Amniotic epithelial cell (primary cell): ENCODE measurements at places on chromosomes 1 and 21.

- DNase-seq, result peak; percentile 96
These were observed 16.7 kb downstream of the SOAT1 start for GRCh38 chr1:179310291-179310690.

DNA sequence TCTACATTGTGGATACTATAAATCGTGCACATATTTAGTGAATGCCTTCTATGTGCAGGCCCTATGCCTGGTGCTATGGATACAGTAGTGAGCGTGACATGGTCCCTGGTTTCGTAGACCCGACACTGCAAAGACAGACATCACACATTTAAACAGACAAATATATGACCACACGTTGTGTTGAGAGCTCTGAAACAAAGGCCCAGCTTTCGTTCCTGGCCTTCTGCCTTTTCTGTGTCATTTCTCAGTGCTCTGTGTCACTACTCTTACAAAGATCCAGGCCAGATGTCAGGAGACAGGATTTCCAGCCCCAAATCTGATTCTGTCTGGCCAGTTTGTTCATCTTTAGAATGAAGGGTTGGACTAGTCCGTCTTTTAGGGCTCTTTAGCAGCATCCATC lies 19.3 kb upstream of the TRABD2B start:
- DNase-seq, result no peak

DNA sequence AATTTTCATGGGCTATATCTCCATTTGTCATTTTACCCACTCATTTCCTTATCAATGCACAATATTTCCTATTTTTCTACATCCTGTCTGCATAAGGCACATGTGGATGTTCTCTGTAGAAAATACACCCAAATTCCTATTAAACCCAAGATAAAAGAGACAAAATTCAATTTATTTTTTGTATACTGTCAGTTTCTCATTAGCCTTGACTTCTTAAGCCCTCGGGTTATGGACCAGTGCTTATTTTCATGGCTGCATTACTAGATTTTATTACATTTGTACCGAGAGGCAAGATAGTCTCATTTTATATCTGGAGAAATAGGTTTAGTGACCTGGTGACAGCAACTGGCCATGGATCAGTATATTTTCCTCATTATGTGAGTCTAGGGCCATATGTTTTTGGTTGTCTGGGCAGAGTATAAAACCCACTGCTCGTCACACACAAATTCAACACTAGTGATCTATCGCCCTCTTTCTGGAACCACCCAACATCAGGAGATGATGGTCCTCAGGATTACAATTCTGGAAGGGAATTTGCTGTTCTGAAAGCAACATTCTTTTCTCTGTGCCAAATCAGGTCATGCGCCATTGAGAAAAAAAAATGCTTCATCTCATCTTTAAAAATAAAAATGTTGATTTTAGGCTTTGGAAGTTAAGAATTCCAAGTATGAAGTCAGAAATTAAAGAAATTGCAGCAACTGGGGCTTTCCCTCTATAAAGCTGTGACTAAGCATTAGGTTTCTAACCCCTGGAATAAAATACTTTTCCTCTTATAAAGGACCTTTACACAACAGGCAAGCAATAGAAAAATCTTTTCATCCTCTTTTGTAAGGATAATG lies 81.4 kb downstream of the ASTN1 start:
- no peak for DNase-seq

- DNase-seq, result peak; percentile 97
These were observed 99.3 kb downstream of the FMN2 start for GRCh38 chr1:240190881-240191401.

GRCh38 chr1:46508757-46509156 lies 19.1 kb downstream of the DMBX1 start:
- peak; percentile 50 for DNase-seq

- peak; percentile 97 for DNase-seq
These were observed 183.9 kb downstream of the NRIP1 start for GRCh38 chr21:14880922-14881321.

GRCh38 chr21:46022551-46023525 lies 41.3 kb downstream of the COL6A1 start:
- DNase-seq, result peak; percentile 19

DNA sequence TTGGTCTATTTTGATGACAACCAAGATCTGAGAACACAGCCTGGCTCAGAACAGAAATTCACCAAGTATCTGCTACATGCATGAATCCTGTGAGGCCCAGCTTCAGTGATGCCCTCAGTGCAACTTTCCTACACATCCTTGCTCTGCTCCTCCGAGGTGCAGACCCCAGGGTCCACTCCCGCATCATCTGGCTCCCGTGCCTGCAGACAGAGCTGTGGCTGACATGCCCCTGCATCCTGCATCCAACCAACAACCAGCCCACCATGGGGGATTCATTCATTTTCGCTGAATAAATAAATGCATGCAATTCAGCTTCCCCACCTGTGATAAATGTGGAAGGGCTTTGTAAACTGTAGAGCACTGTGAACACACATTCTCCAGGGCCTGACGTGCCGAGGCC lies 112.3 kb downstream of the GLIS1 start:
- no peak for DNase-seq

- DNase-seq, result no peak
These were observed at the start of gene TFF2 for GRCh38 chr21:42350927-42351426. Gene TFF2 (minus strand): TSS chr21:42350994. CDS start chr21:42350957, 37 bp downstream.

GRCh38 chr1:63523738-63524137 lies 413 bp downstream of the EFCAB7 start:
- DNase-seq, result no peak

- DNase-seq, result no peak
These were observed 66.6 kb downstream of the PIK3CD start for GRCh38 chr1:9718006-9718680.

- no peak for DNase-seq
These were observed 55.2 kb downstream of the UBR4 start for GRCh38 chr1:19154876-19155275.

GRCh38 chr1:32224285-32224684 lies 2.1 kb downstream of the EIF3I start:
- no peak for DNase-seq

DNA sequence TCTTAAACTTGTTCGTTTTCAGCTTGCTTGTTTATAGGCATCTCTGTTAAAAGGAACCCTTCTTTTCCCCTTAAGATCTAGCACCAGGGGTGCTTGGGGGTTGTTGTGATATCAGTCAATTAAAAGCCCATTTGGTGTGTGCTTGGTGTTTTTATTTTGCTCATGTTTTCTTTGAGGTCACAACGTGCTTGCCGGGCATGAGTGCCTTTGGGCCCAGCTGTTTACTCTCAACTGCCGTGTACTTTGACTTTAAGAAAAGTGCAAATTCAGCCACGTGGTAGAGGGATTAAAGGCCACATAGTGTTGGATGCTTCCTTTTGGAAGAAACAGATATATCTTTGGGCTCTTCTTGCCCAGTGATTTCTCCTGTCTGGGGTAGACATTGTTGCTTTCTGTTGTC lies 10.5 kb downstream of the ARID1A start:
- DNase-seq, result no peak

DNA sequence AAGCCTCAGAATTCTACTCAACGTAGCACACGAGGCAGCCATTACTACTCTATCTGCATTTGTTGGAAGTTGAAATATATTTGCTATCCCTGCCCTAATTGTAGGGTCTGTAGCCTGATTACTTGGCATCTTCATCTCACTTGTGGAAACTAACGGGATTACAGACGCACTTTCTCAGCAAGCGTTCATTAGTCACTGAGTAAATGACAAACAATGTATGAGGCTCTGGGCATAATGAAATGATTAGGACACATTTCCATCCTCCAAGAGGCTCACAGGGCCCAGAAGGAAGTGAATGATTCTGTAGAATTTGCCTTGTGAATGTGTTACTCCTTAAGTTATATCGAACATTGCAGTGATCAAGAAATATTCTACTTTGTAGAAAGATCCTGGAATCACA lies 78.1 kb downstream of the KIF26B start:
- DNase-seq, result no peak

GRCh38 chr1:200429221-200429751 lies 19.4 kb upstream of the ZNF281 start:
- DNase-seq, result peak; percentile 75

GRCh38 chr1:17895986-17896385 lies 140.9 kb downstream of the ACTL8 start:
- no peak for DNase-seq

DNA sequence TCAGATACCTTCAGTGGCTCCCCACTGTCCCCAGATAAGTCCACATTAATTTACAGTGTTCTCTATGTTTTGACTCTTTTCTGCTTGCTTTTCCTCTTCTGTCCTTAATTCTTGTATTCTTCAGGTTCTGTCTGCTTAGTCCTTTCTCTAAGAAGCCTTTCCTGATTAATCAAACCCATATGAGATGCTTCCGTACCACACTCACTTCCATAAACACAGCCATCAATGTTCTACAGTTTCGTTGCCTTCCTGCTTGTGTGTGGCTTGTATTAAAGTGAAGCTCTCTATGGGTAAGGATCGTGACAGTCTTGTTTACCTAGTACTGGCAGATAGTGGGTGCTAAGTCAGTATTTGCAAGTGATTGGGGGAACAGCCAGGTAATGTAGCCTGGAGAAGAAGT lies 75.9 kb downstream of the PRDM2 start:
- DNase-seq, result no peak

DNA sequence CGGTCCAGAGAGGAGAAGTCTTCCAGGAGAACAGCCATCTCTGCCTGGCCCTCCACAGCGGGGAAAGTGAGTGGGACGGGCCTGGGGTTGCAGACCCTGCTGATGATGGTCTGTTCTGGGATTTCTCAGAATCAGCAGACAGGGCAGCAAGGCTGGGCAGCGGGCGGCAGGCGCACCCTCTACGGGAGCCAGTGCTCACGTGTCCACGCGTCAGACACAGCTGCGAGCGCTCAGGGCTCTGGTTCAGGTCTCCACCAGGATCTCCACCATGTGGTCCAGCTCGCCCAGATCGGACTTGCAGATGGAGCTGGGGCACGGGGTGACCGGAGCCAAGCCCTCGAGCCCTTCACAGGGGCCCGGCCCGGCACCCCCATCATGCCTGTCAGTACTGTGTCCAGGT lies 5.5 kb downstream of the CLCA4 start:
- DNase-seq, result no peak

DNA sequence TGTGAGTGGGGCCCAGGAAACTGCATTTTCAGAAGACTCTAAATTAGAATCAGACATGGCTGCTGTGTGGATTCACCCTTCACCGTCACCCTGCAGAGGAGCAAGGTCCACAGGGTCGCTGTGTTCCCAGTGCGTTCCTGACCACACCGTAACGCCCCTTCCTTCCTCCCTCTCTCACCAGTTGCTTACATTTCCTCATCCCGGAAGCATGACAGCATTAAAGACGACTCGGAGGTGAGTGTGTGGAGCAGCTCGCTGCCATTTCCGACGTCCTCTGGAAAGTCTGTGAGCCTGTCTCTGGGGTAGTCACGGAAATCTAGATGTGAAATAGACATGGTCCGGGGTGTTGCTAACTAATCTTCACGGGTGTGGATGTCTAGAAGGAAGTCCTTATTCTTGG lies 45.9 kb downstream of the FAAP20 start:
- DNase-seq, result no peak

DNA sequence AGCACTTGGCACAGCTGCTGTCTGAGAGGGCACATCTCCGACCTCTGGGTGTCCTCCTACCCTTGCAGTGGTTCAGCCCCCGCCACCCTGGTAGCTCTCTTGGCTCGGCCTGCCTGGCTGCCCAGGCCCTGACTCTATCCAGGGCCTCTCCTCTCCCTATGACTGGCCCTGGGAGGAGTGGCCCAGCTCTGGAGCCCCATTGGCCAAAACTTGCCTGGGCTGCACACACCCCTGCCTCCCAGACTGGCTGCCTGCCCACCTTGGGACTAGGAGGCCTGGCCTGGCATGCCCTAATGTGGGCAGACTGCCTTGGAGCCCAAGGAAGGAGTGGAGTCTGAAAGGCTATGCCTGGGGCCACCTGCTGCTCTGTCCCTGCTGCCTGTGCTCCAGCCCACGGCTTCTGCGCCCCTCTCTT lies 33.6 kb downstream of the ACOT11 start:
- DNase-seq, result peak; percentile 80
